ENCODE measurements at places on chromosomes 1 and 21. TPM values are rescaled to one million over a fixed set of nuclear protein-coding genes. Genes with fewer than 3 reads are reported as not detected.

Gene MPZ
- 2.2 TPM for total RNA-seq

GRCh38 chr1:7159116-7159781, 374.0 kb downstream of the CAMTA1 start:
- no peaks in the 10 kb centered on the region for H3K4me1 ChIP-seq
- no peaks in the 10 kb centered on the region for H3K36me3 ChIP-seq
- H3K27ac ChIP-seq, result no peak overlapping the region
- no peaks in the 10 kb centered on the region for H3K27me3 ChIP-seq
- H3K4me3 ChIP-seq, result no peak overlapping the region

DNA sequence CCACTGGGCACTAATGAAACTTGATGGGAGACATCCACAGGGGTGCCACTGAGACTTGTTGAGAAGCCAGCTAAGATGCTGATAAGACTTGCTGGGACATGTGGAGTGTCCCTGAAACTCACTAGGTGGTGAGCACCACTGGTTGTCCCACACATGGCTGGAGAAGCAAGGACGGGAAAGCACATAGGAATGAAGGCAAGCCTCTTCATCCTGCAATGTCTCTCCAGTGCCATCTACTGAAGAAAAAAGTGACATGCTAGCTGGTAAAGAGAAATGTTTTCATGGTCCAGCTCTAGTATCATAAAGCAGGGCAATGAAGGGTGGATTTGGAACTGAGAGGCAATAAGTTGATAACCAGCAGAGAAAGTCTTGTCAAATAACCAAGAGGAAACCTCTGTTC, 283.0 kb downstream of the PAPPA2 start:
- H3K27ac ChIP-seq, result no peak overlapping the region
- H3K27me3 ChIP-seq, result no peaks in the 10 kb centered on the region
- no peaks in the 10 kb centered on the region for H3K36me3 ChIP-seq
- DNase-seq, result no peak
- H3K4me1 ChIP-seq, result no peaks in the 10 kb centered on the region
- no peak overlapping the region for H3K4me3 ChIP-seq

DNA sequence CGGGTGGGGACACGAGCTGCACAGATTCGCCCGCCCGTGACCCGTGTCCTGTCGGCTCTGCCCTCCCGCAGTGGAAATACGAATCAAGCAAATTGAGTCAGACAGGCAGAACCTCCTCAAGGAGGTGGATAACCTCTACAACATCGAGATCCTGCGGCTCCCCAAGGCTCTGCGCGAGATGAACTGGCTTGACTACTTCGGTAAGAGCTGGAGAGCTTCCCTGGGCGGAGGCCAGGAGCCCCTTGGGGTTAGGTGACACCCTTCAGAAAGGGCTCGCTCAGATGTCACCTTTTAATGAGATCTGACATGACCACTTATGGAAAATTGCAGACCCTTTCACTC, 489 bp downstream of the CDCA8 start:
- peaks cover 7% of the 10 kb centered on the region for H3K4me1 ChIP-seq
- H3K4me3 ChIP-seq, result peak overlapping the region; percentile 95
- H3K27me3 ChIP-seq, result no peaks in the 10 kb centered on the region
- peak; percentile 26 for DNase-seq

DNA sequence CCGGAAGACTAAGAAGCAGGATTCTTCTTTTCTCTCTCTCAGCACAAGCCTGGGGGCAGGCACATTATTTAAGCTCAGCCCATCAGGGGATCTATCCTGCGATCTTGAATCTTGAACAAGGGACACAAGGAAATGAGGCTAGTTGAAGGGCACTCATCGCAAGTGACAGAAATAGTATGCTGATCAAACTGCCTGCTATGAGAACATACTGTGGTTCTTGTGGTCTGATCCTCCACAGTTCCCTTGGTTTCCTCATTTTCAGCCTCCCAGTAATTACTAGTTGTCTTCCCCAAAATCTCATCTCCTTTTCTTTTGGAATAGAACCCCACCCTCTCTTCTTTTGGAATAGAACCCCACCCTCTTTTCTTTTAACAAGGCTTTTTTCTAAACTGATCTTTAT, 6.5 kb downstream of the ANKRD45 start:
- no peak overlapping the region for H3K27ac ChIP-seq

DNA sequence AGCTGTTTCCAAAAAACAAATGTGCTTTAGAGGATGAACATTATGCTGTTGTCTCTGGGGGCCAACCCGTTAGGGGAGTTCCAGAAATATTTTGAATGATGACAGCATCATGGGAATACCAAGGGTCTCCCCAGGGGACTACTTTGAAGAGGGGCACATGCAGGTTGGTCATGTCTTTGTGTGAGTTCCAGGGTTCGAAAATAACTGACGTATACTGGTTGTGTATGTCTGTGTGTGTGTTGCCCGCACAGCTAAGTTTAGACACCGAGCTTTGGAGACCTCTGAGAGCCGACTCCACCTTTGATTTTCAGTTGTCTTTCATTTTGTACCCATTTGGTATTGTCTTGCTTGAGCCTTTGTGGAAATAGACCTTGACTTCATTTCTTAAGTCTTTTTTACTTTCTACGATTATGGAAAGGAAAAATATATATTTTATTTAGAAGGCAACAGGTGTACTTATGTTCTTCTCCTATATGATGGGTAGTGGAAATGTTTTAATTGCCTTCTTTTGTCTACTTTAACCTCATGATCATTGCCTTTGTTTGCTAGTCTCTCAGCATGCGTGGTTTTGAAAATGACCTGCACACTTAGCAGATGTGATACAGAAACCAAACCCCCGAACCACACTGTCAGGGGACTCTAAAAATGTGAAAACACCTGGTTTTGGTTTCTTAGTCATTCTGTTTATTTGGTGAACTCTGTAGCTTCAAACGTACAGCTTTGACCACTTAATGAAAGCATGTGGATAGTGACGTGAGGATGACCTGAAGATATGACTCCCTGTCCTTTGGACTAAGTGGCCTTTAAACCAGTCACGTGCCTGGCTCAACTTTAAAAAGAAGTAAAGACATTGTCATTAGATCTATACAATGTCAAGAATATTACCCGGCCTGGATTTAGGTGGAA, 56.5 kb downstream of the GALNT2 start:
- no peak overlapping the region for H3K27ac ChIP-seq
- H3K36me3 ChIP-seq, result no peaks in the 10 kb centered on the region
- H3K27me3 ChIP-seq, result no peaks in the 10 kb centered on the region
- no peaks in the 10 kb centered on the region for H3K4me1 ChIP-seq
- no peak for DNase-seq

GRCh38 chr1:203629507-203630082, 3.0 kb downstream of the ATP2B4 start:
- peak overlapping the region; percentile 94 for H3K27ac ChIP-seq
- peaks cover 10% of the 10 kb centered on the region for H3K4me1 ChIP-seq
- H3K27me3 ChIP-seq, result no peaks in the 10 kb centered on the region
- DNase-seq, result peak; percentile 73
- no peaks in the 10 kb centered on the region for H3K36me3 ChIP-seq

DNA sequence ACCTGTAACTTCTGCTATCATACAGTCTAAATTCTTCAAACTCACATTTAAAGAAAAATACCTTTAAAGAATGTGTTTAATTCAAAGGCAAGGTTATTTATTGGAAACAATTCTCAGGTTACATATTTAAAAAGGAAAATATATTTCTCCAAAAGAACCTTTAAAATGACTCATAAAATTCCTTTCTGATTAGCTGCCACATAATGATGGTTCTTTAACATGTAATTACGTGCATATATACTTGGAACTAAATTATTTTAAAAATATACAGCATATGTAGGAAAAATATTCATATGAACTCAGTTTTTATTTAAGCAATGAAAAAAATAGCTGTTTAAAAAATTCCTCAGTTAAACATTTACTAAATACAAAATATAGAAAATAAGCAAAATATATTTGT, 173.6 kb downstream of the COP1 start:
- H3K27me3 ChIP-seq, result no peaks in the 10 kb centered on the region
- H3K36me3 ChIP-seq, result no peaks in the 10 kb centered on the region
- no peak overlapping the region for H3K27ac ChIP-seq
- H3K4me3 ChIP-seq, result no peak overlapping the region

- no peaks in the 10 kb centered on the region for H3K36me3 ChIP-seq
- H3K4me1 ChIP-seq, result no peaks in the 10 kb centered on the region
- no peaks in the 10 kb centered on the region for H3K27me3 ChIP-seq
- no peak overlapping the region for H3K27ac ChIP-seq
- no peak overlapping the region for H3K4me3 ChIP-seq
Measured at GRCh38 chr1:21051177-21051825, 125.4 kb downstream of the EIF4G3 start.

- H3K4me3 ChIP-seq, result no peak overlapping the region
- no peaks in the 10 kb centered on the region for H3K4me1 ChIP-seq
- H3K27ac ChIP-seq, result no peak overlapping the region
- DNase-seq, result no peak
- H3K36me3 ChIP-seq, result no peaks in the 10 kb centered on the region
Measured at GRCh38 chr1:182807907-182808306, 18.3 kb downstream of the NPL start.

Gene CD244
- total RNA-seq, result 1.2 TPM

DNA sequence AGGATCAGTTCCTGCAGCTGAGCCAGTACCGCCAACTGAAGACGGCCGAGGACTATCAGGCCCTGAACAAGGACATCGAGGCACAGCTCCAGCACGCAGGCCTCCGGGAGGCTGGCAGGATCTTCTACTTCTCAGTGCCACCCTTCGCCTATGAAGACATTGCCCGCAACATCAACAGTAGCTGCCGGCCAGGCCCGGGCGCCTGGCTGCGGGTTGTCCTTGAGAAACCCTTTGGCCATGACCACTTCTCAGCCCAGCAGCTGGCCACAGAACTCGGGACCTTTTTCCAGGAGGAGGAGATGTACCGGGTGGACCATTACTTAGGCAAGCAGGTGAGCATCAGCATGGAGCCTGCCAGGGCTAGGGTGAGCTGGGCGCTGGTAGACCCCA, 10.7 kb downstream of the H6PD start:
- no peak overlapping the region for H3K27ac ChIP-seq
- no peaks in the 10 kb centered on the region for H3K27me3 ChIP-seq
- H3K4me1 ChIP-seq, result peaks cover 7% of the 10 kb centered on the region
- H3K4me3 ChIP-seq, result no peak overlapping the region

GRCh38 chr1:232538224-232538942, 91.5 kb downstream of the SIPA1L2 start:
- H3K27me3 ChIP-seq, result no peaks in the 10 kb centered on the region
- no peaks in the 10 kb centered on the region for H3K4me1 ChIP-seq
- H3K4me3 ChIP-seq, result no peak overlapping the region
- H3K27ac ChIP-seq, result no peak overlapping the region
- no peak for DNase-seq

DNA sequence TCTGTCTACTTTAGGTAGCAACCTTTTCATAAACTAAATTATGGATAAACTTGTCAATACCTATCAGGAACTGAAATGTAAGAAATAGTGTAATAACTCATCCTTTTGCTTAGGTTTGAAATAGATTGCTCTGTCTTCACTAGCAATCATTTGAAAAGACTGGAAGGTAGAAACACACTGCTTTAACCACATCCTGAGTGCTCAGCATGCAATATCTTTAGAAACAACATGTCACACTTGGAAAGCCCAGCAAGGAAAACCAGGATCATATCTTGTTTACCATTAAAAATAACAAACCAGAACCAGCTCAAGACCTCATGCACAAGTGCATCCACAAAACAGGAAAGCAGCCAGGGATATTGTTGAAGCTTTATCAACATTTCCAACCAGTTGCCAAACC, 3.6 kb downstream of the KCNJ6 start:
- no peaks in the 10 kb centered on the region for H3K4me1 ChIP-seq
- DNase-seq, result no peak
- no peak overlapping the region for H3K27ac ChIP-seq
- H3K27me3 ChIP-seq, result peaks cover 4% of the 10 kb centered on the region

DNA sequence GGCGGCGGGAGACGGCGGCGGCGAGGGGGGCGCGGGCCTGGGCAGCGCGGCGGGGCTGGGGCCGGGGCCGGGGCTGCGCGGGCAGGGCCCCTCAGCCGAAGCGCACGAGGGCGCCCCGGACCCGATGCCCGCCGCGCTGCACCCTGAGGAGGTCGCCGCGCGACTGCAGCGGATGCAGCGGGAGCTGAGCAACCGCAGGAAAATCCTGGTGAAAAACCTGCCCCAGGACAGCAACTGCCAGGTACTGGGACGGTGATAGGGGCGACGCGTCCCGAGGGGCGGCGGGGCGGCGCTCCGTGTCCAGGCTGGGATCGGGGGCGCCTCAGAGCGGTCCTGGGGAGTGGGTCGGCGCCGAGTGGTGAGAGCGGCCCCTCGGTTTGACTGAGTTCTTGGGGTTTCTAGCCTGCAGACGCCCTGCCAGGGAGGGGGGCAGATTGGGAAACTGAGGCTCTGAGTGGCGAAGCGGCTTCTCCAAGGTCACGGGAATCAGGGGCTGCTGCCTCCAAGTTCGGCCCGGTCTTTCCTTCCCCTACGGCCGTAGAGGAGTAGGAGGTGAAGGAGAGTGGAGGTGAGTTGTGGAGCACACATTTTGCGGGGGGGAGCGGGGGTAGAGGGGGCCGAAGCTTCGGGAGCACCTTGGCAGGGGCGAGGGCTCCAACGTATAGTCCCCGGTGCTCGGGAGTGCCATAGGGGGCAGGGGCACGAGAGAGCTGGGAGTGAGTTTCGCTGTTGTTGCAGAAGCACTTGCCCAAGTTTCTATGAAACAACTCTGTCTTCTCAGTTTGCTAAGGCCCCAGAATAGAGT, 508 bp downstream of the RAVER2 start:
- H3K4me3 ChIP-seq, result peak overlapping the region; percentile 95
- peak; percentile 29 for DNase-seq
- peak overlapping the region; percentile 88 for H3K27ac ChIP-seq
- H3K36me3 ChIP-seq, result no peaks in the 10 kb centered on the region
- no peaks in the 10 kb centered on the region for H3K27me3 ChIP-seq

Gene CFAP74
- total RNA-seq, result 1.0 TPM

DNA sequence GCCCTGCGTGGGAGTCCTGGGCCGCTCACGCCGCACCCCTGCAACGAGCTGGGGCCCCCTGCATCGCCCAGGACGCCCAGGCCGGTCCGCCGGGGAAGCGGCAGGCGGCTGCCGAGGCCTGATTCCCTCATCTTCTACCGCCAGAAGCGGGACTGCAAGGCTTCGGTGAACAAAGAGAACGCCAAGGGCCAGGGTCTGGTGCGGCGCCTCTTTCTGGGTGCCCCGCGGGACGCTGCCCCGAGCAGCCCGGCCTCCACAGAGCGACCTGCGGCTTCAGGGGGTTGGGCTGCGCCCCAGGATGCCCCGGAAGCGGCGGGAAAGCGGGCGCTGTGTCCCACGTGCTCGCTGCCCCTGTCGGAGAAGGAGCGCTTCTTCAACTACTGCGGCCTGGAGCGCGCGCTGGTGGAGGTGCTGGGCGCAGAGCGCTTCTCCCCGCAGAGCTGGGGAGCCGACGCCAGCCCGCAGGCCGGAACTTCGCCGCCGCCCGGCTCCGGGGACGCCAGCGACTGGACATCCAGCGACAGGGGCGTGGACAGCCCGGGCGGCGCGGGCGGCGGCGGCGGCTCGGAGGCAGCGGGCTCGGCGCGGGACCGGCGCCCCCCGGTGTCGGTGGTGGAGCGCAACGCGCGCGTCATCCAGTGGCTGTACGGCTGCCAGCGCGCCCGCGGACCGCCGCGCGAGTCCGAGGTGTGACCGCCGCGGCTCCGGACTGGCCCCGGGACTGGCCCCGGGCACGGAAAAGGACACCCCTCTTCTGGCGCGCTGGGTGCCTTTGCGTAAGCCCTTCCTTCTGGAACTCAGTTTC, 2.7 kb downstream of the FAM110D start:
- DNase-seq, result no peak
- H3K36me3 ChIP-seq, result no peaks in the 10 kb centered on the region
- H3K27ac ChIP-seq, result peak overlapping the region; percentile 51
- H3K4me1 ChIP-seq, result no peaks in the 10 kb centered on the region

- DNase-seq, result no peak
- no peaks in the 10 kb centered on the region for H3K4me1 ChIP-seq
- H3K4me3 ChIP-seq, result no peak overlapping the region
- no peaks in the 10 kb centered on the region for H3K27me3 ChIP-seq
- H3K27ac ChIP-seq, result no peak overlapping the region
- no peaks in the 10 kb centered on the region for H3K36me3 ChIP-seq
Measured at GRCh38 chr1:246875041-246876026, 56.4 kb downstream of the AHCTF1 start.

Measured in uterus (tissue), 4 donors.